Right kidney (tissue), 9 donors: ENCODE measurements at places on chromosomes 3 and 15.

GRCh38 chr3:46734773-46735172 lies 17.1 kb upstream of the PRSS50 start:
- DNase-seq, result no peak

DNA sequence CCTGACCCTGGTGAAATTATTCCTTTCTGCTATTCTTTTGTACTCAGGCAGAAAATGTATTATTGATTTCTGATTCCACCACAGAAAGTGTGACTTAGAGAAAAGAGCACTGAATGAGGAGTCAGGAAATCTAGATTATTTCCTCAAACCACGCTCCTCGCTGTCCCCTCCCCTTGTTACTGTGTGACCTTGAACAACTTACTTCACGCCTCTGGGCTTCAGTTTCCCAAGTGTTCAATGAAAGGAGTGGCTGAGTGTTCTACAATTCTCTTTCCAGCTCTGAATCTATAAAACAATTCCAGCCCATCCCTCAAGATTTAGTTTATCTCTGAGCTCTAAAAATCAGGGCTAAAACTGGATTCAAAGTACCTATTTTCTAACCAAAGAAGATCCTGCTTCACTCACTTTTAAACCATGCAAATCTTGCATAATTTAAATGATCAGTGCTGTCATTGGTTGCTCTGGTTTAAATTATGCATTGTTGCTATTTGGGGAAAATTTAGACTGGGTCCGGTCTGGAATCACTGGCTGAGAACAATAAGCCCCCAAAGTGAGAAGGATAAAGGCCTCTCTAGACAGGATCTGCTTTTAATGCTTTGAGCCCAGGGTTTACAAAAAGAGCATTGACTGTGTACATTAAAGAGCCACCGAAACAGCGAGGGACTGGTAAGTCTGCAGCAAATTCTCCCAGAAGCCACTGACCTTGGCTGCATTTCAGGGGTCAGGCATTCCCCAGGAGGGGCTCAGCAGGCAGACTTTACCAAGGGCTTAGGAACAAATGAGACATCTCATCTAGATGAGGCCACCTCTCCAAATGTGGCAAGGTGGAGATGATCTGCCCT lies 3.2 kb downstream of the TNIK start:
- DNase-seq, result no peak

GRCh38 chr3:194082743-194083636 lies 53.0 kb upstream of the HES1 start:
- no peak for DNase-seq

DNA sequence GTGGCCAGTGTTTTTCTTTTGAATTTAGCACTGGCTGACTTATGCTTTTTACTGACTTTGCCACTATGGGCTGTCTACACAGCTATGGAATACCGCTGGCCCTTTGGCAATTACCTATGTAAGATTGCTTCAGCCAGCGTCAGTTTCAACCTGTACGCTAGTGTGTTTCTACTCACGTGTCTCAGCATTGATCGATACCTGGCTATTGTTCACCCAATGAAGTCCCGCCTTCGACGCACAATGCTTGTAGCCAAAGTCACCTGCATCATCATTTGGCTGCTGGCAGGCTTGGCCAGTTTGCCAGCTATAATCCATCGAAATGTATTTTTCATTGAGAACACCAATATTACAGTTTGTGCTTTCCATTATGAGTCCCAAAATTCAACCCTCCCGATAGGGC lies 43.5 kb downstream of the AGTR1 start:
- DNase-seq, result no peak

GRCh38 chr3:15520185-15520584 lies 1.3 kb downstream of the COLQ start:
- no peak for DNase-seq

GRCh38 chr15:85463276-85463892 lies 83.0 kb downstream of the AKAP13 start:
- DNase-seq, result no peak

DNA sequence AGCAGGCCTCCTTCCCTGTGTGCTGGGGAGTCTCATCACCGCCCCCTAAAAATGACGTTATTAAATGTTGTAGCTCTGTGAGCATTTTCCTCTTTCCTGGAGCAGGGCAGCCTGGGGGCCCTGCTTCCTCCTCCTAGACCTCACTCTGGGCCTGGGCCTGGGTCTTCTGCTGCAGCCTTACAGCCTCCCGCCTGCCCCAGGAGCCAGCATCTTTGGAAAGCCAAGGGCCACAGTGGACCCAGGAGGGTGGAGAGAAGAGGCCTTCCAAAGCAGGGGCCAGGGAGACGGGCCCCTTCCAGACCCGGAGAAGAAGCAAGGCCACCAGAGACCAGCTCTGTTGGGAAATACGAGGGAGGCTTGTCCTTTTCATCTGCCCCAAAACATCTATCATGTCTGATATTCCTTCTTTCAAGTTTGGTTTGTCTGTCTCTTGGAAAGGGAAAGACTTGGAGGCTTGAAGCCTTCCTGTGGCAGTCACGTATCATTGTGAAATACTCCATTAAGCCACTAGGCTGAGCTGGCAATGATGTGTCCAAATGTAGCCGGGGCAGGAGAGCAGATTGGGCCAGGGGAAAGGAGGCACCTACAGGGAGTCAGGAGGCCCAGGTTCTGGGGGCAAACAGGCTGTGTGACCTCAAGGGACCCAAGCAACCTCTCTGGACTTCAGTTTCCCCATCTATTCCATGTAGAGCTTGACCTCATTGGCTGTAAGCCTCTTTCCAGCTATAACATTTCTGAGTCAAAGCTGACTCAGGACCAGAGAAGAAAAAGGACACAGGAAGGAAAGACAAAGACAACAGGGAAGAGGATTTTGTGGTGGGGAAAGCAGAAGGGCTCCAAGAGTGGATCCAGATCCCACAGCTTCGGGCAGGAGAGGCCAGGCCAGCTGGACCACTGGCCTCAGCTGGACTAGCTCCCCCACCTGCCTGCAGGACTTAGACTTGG lies 31.1 kb downstream of the CYP11A1 start:
- DNase-seq, result no peak

- no peak for DNase-seq
Measured at GRCh38 chr15:71202712-71203111, 87.4 kb downstream of the THSD4 start.

GRCh38 chr3:125643172-125643571 lies 47.9 kb upstream of the OSBPL11 start:
- peak; percentile 18 for DNase-seq

GRCh38 chr3:113086560-113087461 lies 96.0 kb downstream of the GTPBP8 start:
- DNase-seq, result no peak

DNA sequence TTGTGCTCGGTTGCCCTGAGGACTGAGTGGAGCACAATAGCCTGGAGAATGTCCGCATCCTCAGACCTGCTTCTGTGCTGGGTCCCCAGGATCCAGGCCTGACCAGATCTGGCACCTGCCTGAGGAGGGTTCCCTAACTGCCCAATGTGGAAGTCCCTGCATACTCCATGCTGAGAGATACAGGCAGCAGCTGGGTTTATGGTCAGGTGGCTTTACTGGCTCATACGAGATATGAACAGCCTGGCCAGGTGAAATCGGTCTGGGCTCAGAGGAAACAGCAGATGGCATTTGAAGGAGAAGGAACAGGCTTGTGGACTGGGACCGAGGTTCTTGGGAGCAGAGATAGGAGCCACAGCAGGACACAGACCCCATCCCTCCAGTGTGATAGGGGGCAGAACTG lies 18.2 kb upstream of the KIF23 start:
- no peak for DNase-seq

GRCh38 chr3:59150039-59150438 lies 100.2 kb upstream of the CFAP20DC start:
- DNase-seq, result no peak

DNA sequence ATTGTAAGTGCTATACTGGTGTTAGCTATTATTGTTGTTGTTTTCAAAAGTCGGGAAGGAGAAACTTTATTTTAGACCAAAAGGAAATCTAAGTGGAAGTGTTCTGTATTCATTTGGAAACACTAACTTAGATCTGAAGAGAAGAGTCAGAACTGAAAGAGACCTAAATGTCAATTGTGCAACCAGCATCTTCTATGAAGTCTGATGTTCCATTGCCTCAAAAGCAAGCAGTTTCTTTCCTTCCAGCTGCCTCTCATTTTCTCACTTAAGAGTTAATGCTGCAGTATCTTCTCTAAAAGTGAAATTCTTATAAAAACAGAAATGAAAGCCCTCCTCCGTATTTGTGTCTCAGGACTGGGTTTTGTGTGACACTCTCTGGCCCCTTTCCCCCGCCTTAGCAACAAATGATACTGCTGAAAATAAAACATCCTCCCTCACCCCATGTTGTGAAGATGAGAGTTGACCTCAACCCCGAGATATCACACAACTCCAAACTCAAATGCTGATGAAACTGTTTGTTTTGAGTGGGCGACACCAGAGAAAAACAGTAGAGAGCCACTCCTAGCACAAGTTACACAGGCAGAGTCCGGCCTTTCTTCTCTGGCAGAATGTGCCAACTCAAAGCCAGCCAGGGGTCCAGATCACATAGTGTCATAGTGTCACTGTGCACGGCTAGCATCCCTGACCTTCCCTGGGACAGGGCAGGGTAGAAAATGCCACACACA lies 48.9 kb downstream of the GLDN start:
- DNase-seq, result no peak

DNA sequence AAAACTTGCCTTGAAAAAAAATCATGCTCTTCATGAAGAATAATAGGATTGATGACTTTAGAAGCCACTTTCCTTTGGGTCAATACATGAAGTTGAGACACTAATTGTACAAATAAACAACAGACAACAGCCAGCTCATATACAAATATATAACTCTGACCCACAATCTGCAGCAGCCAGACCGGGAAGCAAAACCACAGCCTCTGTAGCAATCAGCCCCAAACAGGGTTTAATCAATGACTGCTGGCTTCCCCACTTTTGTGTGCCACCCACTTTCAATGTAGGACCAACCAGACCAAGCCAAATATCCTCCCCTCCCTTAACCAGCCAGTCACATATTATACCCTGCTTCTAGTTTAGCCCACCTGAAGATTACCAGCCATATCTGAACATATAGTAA lies 39.0 kb downstream of the IFT57 start:
- DNase-seq, result no peak

GRCh38 chr3:170429050-170429449 lies 10.4 kb downstream of the CLDN11 start:
- DNase-seq, result no peak

DNA sequence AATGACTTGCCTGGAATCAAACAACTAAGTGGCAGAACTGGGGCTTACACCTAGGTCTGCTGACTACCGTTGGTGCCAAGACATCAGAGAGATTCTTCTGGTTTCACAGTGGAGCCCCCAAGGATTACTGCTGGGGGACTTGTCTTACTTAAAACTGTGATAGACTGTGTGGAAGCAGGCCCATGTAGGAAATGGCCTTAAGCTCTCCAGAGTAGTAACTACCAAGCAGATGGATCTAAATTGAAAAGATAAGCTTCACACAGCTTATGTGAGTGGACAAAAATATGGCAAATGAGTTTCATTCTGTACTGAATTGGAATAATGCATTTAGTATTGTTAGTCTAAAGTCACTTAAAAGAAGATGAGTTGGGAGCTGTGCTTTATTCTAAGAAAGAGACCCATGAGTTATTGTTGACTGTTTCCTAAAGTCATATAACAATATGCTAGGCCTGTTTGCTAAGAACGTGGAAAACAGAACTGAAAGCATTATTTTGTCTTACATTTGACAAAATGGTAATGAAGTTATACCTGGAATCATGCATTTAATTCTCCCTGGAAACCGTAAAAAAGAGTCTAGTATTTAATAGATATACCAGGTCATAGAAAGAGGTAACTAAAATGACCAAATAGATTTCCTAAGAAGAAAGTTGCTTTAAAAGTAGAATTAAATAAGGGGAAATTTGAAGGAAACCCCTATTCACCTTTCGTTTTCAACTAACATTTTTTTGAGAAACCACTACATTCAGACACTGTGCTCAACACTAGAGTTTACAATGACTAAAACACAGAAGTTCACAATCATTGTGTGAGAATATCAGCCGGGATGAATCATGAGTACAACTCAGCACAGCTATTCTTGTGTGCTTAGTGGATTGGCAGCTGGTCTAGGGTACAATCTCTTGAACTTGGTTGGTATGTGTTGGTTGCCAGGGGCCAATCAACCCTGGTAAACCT lies 13.0 kb upstream of the MAPK6 start:
- DNase-seq, result no peak

GRCh38 chr3:118942671-118943070 lies 92.0 kb downstream of the IGSF11 start:
- no peak for DNase-seq

GRCh38 chr3:183128709-183129108 lies 29.4 kb upstream of the MCCC1 start:
- no peak for DNase-seq

DNA sequence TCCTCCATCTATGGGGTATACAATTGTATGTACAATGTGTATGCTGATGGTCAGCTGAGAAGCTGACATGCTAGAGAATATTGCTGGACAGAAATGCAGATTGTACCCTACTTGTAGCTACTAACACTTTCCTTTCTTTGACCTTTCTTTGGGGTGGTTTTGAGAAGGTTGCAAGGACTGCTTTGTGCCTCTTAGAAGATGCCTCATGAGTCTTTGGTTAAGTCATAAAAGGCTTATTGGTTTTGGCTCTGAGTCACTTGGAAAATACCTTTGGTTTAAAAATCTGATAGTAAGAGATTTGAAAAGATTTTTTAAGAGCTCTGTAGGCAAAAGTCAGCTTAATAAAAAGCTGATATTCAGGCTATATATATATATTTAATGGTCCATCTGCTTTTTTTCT lies 71.5 kb downstream of the ZMAT3 start:
- no peak for DNase-seq

- no peak for DNase-seq
Measured at GRCh38 chr15:91196768-91197167, 96.7 kb downstream of the SV2B start.

DNA sequence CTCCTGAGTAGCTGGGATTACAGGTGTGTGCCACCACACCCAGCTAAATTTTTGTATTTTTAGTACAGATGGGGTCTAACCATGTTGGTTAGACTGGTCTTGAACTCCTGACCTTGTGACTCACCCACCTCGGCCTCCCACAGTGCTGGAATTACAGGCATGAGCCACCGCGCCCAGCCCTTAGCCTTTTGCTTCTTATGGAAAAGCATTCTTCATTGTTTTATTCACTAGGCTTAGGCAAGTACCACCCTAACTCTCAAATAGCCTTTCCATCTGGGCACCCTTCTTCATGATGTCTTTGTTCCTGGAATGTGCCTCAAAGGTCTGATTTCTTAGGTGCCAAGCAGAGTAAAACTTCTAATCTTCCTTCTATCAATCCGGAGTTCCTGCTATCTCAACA lies 641.8 kb downstream of the FHIT start:
- DNase-seq, result no peak

DNA sequence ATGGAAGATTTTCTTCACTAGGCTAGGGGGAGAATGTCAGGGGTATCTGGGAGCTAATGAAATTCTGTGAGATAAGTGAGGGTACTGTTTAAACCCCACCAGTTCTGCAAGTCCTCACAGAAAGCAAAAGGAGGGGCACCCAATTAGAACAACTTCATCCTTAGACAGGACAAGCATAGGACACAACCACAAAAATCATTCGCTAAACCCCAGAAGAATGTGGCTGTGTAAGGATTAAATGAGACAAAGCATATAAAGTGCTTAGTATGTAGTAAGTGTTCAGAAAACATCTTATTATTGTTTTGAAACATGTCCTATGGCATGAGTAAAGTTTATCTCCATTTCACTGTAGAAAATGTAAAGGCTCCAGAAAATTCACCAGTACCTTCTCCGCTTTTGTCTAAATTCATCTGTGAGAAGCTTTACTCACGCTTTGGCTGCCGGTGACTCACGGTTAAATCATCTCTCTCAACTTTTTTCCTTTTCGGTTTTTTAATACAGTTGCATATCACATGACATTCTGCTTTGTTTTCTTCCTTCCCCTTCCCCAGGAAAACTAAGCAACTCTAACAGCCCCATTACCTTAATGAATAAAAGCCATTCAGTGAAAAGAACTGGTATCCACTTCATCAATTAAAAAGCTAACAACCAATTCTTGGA lies 1.7 kb downstream of the CLRN1 start:
- no peak for DNase-seq
